ENCODE measurements at places on chromosomes 5 and 9. TPM values are rescaled to one million over a fixed set of nuclear protein-coding genes. Genes with fewer than 3 reads are reported as not detected.

The IFNA17 gene
- total RNA-seq = not detected

The PALM2AKAP2 gene
- 0.69 TPM for total RNA-seq

DNA sequence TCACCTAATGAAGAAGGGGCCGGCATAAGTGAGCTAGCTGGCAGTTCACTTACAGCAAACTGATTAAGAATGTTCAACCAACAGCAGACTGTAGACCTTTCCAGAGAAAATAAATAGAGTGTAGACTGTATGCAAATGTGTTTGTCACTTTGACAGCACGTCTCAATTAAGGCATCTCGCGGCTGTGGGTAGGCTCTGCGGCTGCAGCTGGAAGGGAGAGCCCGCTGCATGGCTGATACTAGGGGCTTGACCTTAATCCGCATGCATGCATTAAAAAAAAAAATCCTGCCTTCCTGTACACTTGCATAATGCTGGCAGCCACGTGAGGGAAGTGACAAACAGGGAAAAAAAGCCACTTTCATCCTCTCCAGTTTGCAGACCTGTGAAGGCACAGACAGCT, 82.3 kb downstream of the CRB2 start:
- DNase-seq = no peak

DNA sequence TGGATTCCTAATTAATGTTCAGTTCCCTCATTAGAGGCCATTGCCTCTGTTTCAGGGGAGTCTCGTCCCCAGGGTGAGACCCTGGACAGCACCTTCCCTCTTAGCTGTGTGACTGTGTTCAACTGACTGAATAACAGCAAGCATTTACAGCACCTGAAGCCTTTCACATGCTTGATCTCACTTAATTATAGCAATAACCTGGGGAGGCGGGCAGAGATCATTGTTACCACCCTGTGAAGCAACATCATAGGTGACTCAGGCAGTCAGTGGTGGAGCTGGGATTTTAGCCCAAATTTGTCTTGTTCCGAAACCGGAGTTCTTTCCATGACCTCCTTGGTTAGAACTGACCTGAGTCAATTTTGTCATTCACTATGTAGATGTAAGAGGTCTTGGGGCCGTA, 105.2 kb upstream of the RAD23B start:
- no peak for DNase-seq

DNA sequence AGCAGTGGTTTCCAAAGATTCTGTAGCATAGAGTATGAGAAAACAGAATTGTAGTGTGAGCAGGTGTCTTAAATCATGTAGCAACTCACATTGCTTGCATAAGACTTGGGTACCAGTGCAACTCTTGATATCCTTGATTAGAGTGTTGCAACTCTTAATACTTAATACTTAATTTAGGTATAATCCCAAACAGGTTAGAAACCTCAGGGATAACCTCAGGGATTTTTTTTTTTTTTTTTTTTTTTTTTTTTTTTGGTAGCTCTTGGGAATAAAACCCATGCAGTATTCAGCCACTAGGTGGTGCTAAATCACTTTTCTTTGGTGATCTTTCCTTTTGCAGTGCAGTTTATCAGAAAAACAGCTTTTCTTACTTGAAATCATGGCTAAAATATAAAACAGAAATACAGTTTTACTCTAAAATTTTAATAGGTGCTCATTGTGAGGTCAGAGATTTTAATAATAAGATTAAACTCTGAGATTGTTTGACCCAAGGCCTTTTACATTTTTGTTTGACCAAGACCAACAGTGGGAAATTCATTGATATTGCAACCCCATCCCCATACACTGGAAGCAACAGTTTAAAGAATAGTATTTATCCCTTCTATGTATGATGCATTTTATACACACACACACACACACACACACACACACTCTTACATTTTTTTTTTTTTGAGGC, 55.3 kb downstream of the ERAP1 start:
- DNase-seq = no peak

DNA sequence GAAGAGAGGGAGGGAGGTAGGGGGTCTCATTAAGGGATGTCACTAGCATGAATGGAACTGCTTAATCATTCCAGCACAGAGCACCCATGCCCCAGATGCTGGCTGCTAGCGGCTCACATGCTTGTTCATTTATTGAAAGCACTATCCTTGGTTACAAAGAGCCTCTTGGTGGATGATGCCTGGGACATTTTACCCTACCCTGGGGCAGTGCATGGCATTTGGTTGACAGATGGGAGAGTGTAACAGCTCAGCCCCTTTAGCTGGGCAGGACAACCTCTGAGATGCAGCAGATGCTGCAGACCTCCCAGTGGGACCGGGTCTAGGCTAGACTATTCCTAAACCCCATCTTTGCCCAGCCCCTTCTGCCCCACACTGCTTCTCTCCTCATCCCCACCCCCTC, 46.9 kb upstream of the TCERG1 start:
- no peak for DNase-seq

DNA sequence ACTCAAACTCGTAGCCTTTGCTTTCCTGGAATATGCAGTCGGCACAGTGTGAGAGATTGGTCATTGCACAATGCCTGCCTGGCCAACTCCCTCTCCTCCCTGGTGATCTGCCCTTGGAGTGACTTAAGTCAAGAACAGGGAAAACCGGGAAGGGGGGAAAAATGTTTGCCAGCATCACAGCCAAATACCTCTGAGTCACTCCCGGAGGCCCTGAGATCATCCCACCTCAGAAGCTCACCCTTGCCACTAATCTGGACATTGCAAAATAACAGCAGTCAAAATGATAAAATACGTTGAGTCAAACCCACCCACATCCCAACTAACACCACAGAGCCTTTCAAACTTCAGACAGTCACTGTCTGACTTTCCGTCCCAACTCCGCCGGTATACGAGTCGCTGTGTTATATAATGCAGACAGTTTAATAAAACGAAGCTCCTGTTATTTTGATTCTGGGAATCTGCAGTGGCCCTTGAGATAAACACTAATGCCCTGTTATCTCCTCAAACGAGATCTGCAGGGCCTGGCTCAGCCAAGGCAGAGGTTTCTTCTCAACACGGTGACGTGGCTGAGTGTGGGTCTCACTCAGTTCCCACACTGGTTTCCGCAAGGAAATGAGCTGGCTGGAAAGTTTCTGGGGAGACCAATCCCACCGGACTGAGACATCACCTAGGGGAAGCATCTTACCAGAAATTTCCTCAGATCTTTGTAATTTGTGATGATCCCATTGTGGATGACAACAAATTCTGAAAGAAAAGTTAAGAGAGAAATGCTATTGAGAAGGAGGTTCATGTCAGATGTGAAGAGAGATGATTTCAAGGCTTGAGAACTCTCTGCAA, 22.1 kb downstream of the GFPT2 start:
- DNase-seq = peak; percentile 52

The C5orf58 gene
- total RNA-seq = not detected

DNA sequence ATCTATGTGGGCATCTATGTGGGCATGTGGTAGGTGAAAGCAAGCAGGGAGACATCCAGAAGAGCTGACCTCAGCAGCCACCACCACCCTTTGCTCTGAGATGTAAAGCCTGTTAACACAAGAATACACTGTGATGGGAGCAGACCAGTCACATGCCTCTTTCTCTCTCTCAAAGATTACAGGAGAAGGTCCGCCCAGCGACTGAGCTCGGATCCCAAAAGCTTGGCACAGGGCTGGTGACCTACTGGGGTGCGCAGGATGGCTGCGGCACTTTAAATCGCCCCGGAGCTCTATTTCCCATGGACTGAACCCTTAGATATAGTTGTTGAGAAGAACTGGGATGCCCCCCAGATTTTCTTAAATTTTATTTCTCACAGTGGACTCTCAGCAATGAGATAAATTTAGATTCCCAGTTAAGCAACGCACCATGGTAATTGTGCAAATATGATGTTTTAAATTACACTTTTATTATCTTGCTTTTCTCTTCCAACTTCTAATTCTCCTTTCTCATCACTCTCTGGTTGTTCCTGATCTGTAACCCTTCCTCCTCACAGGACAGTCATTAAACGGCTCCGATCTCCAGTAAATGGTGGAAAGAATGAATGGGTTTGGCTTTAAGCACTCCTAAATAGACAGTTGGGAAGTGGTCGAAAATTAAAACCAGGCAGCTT, 37.7 kb upstream of the ICE1 start:
- DNase-seq = no peak

GRCh38 chr5:82183828-82184227, 94.3 kb downstream of the RPS23 start:
- no peak for DNase-seq

The NADK2 gene
- total RNA-seq = 24.8 TPM

The ANKS6 gene
- total RNA-seq = 23.4 TPM

The ERCC6L2 gene
- 32.4 TPM for total RNA-seq

The C5orf24 gene
- 30.5 TPM for total RNA-seq

DNA sequence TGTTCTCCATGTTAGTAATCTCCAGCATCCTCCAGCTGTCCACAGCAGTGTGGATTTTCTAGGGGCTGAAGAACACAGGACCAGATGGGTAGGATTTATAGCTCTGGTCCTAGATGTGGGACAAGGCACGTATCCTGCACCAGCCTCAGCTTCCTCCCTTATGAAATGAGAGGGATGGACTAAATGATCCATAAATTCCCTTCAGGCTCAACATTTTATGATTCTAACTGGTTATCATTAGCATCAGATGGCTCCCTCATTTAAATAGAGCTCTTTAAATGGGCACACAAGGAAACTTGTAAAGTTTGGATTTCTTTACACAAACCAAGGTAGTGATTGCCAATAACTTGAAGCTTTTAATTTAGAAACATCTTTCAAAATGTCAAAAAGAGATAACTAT, 97.7 kb downstream of the ESM1 start:
- no peak for DNase-seq

GRCh38 chr9:100426530-100427365, at the start of gene MSANTD3:
TSS of gene MSANTD3 (plus strand) at chr9:100427143. CDS start at chr9:100441939, 14,796 bp downstream.
- DNase-seq = peak; percentile 66

- no peak for DNase-seq
Measured at GRCh38 chr9:77022783-77023440, 3.5 kb downstream of the FOXB2 start.

GRCh38 chr9:95075700-95076099, 241.8 kb downstream of the FANCC start:
- DNase-seq = no peak

- no peak for DNase-seq
Measured at GRCh38 chr9:19694601-19695000, 94.2 kb downstream of the SLC24A2 start.

- no peak for DNase-seq
Measured at GRCh38 chr9:121746411-121746810, 95.0 kb downstream of the DAB2IP start.

DNA sequence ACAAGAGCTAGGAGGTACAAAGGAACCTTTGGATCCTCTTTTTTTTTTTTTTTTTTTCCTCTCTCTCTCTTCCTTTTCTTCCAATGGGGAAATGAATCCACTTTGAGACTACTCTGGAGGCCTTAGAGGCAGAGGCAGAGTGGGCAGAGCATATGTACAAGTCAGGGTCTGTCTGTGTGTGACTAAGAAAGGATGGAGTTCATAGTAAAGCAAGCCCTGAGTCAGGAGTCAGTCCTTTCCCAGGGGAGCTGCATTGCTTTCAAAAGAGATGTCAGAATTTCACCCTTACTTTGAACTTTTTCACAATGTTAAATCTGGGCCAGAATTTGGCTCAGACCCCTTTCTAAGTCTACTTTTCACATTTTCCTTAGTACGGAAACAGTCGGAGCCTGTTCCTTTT, 792.4 kb upstream of the C9orf72 start:
- no peak for DNase-seq

DNA sequence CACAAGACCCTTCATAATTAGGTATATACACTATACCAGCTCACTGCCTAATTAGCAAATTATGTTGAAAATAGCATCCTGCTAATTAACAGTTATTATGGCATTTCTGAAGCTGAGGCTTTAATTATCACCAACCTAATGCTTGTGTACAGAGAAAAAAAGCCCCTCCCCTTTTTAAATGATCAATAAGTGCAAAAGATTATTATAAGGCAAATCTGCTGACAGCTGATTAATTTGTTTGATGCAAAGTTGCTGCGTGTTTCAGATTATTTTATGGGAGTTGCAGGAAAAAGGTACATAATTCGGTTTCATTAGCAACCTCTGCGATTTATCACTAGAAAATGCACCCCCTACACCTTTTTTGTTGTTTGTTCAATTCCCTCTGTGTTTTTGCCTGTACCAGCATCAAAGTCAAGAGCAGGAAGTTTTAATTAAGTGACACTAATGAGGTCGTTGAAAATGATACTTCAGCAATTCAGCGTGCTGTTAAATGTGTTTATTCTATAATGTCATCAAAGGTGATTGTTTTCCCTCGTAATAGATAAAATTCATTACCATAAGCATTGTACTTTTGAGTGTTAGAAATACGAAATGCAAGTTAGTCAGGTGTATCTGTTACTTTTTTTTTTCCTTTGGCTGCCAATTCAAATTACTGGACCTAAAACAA, 170.0 kb downstream of the EBF1 start:
- DNase-seq = no peak

The IGFBPL1 gene
- not detected for total RNA-seq

- no peak for DNase-seq
Measured at GRCh38 chr9:36935332-36935731, 98.7 kb downstream of the PAX5 start.

The NPM1 gene
- total RNA-seq = 623 TPM

GRCh38 chr9:82538634-82539033, 524.3 kb downstream of the RASEF start:
- DNase-seq = no peak

- no peak for DNase-seq
Measured at GRCh38 chr5:72922422-72922821, 33.4 kb upstream of the FCHO2 start.

- no peak for DNase-seq
Measured at GRCh38 chr9:71632776-71633175, 135.5 kb downstream of the CEMIP2 start.

GRCh38 chr5:73424556-73424977, 24.0 kb downstream of the FOXD1 start:
- DNase-seq = no peak

GRCh38 chr9:21668516-21668915, 133.9 kb upstream of the MTAP start:
- no peak for DNase-seq

- DNase-seq = no peak
Measured at GRCh38 chr5:181044662-181045305, 4.7 kb downstream of the BTNL9 start.

Measured in mucosa of descending colon (tissue), 3 donors.